ENCODE measurements at places on chromosomes 3 and 15.

- no peak for DNase-seq
Observed at GRCh38 chr3:23238578-23238977, 35.5 kb downstream of the UBE2E2 start.

DNA sequence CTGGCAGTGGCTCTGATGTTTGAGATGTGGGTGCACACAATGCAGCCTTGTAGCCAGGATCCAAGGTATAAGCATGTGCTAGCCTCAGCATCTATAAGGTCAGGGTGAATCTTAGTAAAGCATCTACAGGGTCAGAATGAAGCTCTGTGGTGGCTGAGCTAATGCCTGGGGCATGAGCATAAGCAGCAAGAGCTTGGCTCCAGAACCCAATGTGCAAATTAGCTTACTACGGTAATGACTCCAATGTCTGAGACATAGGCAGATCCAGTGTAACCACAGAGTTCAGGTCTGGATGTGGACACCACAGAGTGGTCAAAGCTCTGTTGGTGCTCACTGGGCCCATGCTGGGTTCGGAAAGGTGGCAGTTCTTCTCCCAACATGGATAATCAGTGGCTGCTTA lies 304.5 kb upstream of the NECTIN3 start:
- no peak for DNase-seq

GRCh38 chr3:125443923-125444322 lies 68.8 kb upstream of the ZNF148 start:
- DNase-seq: no peak

DNA sequence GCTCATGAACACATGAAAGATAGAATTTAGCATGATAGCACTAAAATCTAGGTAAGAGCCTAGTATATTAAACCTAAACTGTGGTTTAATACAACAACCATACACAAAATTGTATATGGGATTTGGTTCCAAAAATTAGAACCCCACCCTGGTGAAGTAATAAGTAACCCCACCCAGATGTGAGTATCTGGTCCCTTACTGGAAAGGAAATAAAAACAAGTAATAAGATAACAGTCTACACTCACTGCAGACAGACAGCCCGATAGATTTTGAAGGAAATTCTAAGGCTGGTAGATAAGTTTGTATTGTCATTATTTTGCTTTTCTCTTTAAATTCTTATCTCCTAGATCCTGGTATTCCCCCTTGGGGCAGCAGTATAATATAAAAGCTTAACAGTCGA lies 184.9 kb downstream of the ZBTB20 start:
- no peak for DNase-seq

- DNase-seq: no peak
Observed at GRCh38 chr3:26750263-26750662, 127.7 kb downstream of the LRRC3B start.

DNA sequence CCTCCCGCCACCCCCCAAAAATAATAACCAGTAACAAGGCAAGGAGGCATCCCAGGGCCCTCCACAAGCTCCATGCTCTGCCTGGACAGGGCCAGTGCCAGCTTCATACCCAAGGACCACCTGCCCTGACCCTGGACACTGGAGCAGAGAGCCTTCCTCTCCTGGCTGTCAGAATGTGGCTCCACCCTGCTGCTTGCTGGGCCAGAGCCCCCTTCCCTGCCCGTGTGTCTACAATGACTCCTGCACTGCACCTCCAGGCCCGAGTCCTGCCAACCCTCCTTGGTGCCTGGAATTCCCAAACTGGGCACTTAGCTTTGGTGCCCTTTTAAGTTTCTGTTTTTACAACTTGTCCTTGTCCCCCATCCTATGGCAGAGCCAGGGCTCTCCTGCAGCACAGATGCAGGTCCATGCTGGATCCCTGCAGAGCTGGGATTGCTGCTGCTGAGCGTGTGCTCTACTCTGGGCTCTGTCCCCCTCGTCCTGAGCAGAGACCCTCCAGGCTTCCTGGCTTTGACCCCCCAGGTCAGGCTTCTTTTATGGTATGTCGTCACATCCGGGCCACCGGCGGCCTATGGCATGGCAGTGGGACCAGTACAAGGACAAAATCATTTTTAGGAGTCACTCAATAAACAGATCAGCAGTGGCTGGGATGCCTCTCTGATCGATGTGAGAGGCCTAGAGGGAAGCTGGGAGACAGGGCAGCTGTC lies 11.4 kb upstream of the SNRPA1 start:
- no peak for DNase-seq

DNA sequence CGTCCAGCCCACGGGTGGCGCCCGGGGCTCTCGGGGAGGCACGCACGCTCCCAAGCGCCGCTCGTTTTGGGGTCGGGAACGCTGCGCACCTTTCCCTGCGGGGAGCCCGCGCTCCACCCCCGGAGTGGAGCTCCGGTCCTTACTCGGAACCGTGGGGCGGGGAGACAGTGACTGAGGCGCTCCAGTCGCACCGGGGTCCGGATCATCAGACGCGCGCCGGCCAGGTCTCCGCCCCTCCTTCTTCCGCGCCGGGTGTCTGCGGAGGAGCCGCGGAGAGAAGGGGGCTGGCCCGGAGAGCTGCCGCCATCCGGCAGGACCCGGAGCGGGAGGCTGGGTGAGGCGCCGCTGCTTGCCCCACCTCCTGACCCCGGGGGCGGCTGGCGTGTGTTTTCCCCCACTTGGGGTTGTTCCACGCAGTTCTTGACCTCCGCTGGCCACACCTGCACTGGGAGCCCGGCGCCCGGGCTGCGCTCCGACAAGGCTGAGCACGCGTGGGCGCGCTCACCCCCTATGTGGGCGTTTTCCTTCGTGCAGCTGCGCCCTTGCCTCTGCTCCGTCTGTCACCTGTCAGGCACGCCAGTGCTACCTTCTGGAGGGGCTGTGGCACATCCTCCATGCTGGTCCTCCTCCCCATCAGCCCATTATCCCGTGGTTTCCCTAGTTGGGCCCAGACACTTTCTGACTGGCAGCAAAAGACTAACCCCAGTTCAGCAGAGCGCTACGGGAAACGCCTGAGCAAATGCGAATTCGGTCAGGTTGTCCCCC lies at the start of gene MCF2L2:
TSS of gene MCF2L2 (minus strand) at position 173 of the 765 bp plus-strand sequence. CDS start 642 bp downstream, outside the sequence.
- DNase-seq: peak; percentile 5

GRCh38 chr15:82849556-82850512 lies 40.4 kb downstream of the WHAMM start:
- DNase-seq: peak; percentile 60

- DNase-seq: no peak
Observed at GRCh38 chr15:33425142-33425541, 114.4 kb downstream of the RYR3 start.

- DNase-seq: no peak
Observed at GRCh38 chr15:27342991-27343390, 372.0 kb downstream of the GABRG3 start.

- DNase-seq: peak; percentile 62
Observed at GRCh38 chr3:72797773-72798543, 50.3 kb downstream of the SHQ1 start.

GRCh38 chr3:195763843-195764825 lies 43.4 kb downstream of the MUC20 start:
- DNase-seq: no peak

DNA sequence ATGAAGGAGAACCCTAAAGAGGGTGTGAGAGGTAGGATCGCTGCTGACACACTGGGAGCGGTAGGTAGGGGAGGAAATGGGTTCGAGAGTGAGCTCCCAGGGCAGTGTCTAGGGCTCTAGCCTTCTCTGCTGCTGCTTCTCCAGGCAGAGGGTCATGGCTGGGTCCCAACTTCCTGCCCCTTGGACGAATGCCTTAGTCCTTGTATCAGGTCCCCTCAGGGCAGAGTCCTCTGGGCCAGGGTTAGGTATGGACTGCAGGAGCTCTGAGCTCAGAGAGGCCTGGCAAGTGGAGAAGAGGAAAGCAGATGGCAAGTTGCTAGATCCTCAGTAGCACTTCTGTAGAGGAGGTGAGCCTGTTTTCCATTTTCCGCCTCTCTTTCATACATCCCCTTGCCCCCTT lies 2.9 kb downstream of the CORO2B start:
- DNase-seq: no peak

GRCh38 chr3:169285057-169286033 lies 378.2 kb downstream of the MECOM start:
- no peak for DNase-seq

GRCh38 chr15:41656188-41656587 lies 4.0 kb upstream of the MGA start:
- no peak for DNase-seq

- DNase-seq: no peak
Observed at GRCh38 chr3:108021533-108021932, 69.3 kb downstream of the CD47 start.

- DNase-seq: no peak
Observed at GRCh38 chr3:114035896-114036295, 20.4 kb downstream of the CCDC191 start.

- DNase-seq: peak; percentile 15
Observed at GRCh38 chr3:135125171-135125801, 330.2 kb downstream of the EPHB1 start.

- no peak for DNase-seq
Observed at GRCh38 chr15:86857701-86858100, 778.0 kb downstream of the AGBL1 start.

DNA sequence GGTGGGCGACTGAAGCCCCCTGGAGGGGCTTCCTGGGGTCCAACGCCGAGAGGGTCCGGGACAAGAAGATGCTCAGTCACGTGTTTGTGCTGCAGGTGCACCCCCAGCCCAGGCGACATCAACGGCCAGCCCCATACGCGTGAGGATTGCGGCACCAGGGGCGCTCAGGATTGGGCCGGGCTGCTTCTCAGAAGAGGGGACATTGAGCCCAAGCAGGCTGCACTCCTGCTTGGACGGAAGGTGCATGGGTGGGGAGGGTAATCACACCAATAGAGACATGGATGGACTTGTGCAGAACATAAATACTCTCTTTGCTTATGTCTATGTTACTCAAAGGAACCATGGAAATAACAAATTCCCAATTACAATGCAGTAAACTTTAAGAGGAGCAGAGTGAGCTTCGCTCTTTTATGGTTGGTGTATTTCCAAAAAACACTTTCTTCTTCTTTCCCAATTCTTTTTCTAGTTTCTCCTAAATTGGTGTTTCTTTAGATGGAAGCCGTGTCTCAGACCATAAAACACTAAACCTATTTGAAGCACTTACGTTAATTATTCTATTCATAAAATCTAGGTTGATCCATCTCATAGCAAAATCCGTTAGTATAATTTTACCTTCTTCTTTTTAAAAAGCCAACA lies 182.7 kb downstream of the GOLGA6L6 start:
- DNase-seq: no peak

DNA sequence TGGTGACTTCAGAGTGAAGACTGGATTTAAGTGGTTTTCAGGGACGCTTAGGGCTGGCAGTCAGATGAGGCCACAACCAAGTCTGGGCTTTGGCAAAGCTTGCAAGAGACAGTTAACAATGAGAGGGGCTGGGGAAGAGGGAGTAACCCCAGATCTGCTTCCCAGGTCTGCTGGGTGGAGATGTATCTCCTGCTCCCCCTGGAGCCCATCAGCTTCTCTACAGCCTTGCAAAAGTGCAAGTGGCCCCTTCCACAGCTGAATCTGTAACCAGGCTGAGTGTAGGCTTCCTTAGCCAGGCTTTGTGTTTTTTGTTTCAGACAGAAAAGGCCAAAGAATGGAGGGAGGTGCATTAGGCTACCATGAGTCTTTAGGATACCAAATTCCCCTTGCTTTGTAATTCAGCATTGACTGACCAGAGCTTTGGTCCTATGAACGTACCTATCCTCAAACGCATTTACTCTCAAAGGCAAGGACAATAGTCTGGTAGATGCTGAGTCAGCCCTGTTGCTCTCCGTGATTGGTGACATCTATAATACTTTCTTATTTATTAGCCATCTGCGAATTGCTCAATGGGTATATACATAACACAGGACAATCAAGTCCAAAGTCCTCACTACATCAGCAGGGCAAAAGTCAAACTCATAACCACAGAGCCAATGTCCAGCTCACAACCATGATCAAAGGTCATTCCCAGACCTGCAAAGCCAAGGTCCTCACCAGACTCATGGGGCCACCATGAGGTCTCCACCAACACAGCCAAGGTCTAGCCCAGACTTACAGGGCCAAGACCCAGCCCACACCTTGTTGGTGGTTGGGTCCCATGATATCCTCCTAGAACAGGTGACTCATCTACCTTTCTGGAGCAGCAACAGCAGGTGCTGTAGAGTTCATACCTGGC lies 17.1 kb downstream of the CCDC13 start:
- peak; percentile 22 for DNase-seq

DNA sequence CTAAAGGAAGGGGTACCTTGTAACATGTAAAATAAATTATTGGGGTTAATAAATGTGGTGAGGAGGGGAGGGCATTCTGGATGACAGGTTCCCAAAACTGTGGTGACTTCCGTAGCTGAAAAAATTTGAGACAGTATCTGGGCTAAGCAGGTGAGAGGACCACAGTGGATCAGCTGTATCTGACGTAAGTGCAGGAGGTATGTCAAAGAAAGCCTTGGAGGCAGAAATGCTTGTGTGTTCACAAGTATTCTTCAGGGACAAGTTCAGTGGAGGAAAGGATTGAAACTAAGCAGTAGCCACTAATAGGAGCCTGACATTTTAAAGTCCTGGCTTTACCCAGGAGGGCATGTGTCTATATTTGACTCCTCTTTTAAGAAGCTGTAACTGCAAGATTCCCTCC lies 52.0 kb downstream of the CD86 start:
- DNase-seq: no peak

- no peak for DNase-seq
Observed at GRCh38 chr3:146638718-146639117, 33.6 kb upstream of the PLSCR5 start.

GRCh38 chr3:28867836-28868235 lies 413.0 kb upstream of the RBMS3 start:
- DNase-seq: no peak
